ENCODE measurements at places on chromosomes 6 and 20. TPM values are rescaled to one million over a fixed set of nuclear protein-coding genes. Genes with fewer than 3 reads are reported as not detected.

- no peak for DNase-seq
Measured at GRCh38 chr20:3887876-3888620, 1.1 kb upstream of the PANK2 start.

GRCh38 chr20:39954621-39955020 is 734.4 kb downstream of the MAFB start:
- no peak for DNase-seq

DNA sequence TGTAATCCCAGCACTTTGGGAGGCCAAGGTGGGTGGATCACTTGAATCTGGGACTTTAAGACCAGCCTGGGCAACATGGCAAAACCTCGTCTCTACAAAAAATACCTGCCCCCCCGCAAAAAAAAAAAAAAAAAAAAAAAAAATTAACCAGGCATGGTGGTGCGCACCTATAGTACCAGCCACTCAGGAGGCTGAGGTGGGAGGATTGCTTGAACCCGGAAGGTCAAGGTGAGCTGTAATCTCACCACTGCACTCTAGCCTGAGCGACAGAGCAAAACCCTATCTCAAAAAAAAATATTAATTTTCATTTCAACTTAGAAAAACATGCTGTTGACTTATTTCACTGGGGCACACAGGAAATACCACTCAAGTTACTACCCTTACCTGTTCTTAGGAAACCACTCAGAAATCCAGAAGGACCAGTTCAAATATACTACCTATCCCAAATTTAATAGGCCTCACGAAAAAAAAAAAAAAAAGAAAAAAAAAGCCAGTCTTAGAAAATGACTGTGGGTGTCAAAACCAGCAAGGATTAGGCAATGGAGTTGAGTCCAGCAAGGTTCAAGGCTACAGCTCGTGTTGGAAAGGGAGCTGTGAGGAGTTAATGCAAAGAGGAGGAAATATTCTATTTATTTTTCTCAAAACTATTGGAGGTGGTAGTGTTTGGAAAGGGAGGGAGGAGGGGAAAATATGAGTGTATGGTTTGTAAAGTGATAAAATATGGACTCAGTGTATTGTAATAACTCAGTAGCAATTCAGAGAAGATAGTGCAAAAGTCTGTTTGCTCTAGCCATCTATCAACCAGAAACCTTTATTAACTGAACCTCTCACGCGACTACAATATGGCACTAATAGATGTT is 33.9 kb upstream of the PIM1 start:
- DNase-seq: no peak

DNA sequence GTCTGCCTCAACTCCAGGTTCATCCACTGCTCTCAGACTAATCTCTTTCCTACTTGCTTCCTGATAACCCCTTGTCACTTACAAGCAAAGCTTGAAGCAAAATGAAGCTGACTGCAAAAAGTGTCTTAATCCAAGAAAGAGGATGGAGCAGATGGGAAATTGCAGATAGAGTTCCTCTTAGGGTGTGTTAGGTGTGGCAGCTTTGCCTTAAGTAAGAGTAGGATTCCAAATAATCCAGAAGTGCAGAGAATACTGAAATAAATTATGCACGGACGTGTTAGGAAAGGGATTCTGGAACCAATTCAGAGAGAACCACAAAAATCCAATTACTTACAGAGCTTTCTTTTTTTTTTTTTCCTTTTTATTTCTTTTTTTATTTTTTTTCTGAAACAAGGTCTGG is 6.1 kb upstream of the RPL7L1 start:
- DNase-seq: no peak

ULBP1 gene
- 0.47 TPM for polyA plus RNA-seq

C4A gene
- 521 TPM for polyA plus RNA-seq

DNA sequence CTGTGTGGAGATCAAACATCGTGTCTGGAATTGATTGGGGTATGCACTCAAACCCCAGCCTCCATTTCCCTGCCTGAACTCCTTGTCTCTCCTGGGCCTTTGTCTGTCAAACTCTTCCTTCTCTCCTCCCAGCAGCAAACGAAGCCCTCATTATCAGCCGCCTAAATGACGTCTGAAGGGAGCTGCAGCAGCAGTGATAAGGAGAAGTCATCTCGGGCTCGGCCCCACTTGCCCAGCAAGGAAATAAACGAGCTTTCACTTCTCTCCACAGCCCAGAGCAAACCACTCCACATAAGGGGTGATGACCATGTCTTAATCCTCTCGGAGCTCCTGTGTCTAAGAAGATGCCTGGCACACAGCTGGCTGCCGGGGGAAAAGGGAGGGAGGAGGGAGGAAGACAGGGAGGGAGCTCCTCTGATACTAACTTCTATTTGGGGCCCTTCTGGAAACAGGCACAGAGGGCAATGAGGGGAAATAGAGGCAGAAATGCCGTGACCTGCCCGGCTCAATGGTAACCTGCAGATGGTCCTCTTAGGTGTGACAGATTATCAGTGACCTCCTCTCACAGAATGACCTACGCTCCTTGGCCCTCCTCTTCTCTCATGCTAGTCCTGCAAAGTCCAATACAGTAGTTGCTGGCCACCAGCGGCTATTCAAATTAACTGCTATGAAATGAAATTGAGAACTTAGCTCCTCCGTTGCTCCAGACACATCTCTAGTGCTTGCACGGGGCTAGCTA is 100.4 kb downstream of the PXDC1 start:
- DNase-seq: no peak

FNDC1 gene
- 0.69 TPM for polyA plus RNA-seq

DNA sequence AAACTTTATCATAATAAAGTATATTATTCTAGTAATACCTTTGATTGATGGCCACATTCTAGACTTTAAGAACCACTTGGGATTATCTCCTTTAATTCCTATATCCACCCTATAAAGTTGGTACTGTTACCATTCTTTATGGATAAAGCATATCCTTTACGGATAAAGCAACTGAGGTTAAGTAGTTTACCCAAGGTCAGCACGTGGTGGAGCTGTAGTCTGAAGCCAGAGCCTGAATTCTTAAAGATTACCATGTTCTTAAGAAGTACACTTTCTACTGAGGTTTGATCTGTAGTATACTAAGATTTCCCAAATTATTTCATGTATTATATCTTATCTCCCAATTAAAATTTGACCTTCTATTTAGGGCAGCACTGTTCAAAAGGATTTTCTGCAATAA is 3.0 kb upstream of the NCOA7 start:
- DNase-seq: no peak

GRCh38 chr6:128422200-128422599 is 98.2 kb downstream of the PTPRK start:
- DNase-seq: no peak

MEP1A gene
- 0.13 TPM for polyA plus RNA-seq

GRCh38 chr20:13800728-13801134 is 15.9 kb downstream of the NDUFAF5 start:
- DNase-seq: no peak

CDH22 gene
- polyA plus RNA-seq: 0.19 TPM

Measured in kidney (tissue), 22 donors.